NCI-H1436 (cell line): ENCODE measurements at places on chromosomes 3 and 15.

DNA sequence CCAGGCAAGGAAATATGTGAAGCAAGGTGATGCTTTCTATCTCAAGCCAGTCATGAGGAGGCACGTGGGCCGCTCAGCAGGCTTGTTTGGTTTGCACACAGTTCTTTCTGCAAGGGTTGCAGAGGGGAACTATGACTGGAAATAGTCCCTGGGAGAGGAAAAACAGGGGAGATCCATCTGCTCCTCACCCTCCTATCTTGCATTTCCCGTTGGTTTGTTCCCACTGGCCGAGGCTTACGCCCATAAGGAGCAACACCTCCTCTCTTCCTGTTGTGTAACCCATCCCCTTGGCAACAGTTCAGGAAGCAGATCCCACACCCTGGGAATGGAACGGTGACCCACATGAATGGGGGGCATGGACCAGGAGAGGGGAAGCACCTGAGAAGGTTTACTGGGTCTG, 72.1 kb upstream of the MAGI1 start:
- no peak for DNase-seq

GRCh38 chr3:172530101-172530561, 6.9 kb upstream of the TNFSF10 start:
- no peak for DNase-seq

DNA sequence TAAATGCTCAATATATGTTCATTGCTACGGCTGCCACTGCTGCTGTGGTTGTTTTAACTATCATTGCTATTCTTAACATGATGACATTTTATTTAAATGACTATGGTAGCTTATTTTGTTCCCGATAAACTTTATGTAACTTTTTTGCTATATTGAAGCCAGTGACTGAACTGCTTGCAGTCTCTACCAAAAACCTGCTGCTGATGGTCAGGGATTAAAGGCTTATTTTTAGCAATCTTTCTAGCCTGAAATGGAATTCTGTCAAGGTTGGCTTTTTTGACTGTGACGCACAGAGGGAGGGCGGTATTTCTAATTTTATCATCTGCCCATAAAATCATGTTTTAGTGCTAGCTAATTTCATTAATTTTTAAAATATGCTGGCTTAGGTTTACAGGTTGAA, 271.8 kb downstream of the KCNH8 start:
- no peak for DNase-seq

GRCh38 chr3:4656626-4657328, 163.6 kb downstream of the ITPR1 start:
- no peak for DNase-seq

GRCh38 chr3:14935592-14936345, 11.6 kb upstream of the NR2C2 start:
- DNase-seq: no peak

DNA sequence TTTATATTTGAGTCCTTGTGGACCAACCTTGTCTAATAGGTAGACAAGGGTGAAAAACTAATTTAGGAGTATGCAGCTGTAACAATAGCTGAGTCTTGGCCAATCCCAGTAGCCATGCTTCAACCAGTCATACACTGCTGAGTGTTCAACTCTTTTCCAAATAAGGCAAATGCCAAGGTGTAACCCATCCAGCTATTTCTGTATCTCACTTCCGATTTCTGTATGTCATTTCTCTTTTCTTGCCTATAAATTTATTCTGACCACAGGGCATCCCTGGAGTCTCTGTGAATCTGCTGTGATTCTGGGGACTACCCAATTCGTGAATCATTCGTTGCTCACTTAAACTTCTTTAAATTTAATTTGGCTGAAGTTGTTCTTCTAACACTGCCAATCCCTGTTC, 93.2 kb downstream of the MAGI1 start:
- no peak for DNase-seq

DNA sequence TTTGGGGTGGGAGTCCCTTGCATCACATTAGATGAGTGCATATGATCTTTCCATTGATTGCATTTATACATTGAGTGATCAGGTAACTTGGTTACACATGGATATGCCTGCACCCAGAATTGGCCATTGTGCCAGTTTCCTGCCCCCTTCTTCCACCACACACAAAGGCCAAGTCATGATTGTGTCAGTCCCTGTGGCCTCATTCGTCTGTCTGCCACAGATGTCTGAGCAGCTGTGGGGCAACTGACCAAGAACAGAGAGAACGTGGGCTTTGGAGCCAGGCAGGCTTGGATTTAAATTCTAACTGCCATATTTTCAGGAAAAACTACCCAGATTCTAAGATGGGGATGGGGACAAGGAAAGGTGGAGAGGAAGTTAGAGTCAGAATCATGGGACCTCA, 27.0 kb downstream of the CCNL1 start:
- DNase-seq: no peak

GRCh38 chr3:15476378-15476777, 45.1 kb downstream of the COLQ start:
- no peak for DNase-seq

DNA sequence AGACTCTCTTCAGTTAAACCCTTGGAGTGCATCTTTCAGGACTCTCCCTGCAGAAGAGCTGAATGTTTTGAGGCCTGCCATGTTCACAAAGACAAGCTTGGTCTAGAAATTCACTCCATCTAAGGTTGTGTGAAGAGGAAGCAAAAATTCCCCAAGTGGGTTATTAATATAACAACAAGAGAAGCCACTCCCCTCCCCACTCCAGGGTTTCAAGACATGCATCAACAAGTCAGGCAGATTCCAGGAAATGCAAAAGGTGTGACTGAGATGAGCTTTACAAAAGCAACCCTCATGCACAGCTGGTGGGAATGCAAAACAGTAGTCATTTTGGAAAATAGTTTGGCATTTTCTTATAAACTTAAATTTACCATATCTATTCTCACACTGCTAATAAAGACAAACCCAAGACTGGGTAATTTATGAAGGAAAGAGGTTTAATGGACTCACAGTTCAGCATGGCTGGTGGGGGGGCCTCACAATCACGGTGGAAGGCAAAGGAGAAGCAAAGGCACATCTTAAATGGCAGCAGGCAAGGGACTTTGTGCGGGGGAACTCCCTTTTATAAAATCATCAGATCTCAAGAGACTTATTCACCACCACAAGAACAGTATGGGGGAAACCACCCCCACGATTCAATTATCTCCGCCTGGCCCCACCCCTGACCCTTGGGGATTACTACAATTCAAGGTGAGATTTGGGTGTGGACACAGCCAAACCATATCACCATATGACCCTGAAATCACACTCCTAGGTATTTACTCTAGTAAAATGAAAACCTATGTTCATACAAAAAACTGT, 31.3 kb downstream of the TARS3 start:
- no peak for DNase-seq

- no peak for DNase-seq
Observed at GRCh38 chr3:29679944-29680343, 399.1 kb downstream of the RBMS3 start.

GRCh38 chr3:33067484-33067883, 29.5 kb downstream of the GLB1 start:
- no peak for DNase-seq

DNA sequence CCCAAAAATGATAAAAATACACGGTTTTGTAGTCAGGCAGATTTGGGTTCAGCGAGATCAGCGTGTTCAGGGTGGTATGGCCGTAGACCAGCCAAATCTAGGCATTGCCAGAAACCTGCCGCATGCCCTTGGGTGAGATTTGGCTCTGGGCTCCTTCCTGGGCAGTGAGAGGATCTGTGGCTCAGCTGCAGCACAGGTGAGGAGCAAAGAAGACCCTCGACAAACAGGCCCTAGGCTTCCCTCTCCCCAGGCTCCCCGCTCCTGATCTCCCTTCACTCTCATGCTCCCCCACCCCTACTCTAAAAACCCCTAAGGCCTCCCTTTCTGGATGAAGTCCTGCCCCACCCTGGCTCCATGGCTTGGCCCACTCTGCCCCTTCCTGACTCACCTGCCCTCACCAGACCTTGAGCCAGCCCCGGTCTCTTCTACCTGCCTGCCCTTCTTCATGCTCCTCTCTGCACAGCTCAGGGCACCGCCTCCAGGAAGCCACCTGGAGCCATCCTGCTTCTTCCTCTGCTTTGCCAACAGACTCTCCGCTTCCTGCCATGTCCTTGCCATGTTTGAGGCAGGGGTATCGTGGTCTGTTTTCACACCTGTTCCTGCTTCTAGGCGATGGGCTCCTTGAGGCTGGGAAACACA, 88.1 kb downstream of the CORO2B start:
- no peak for DNase-seq

DNA sequence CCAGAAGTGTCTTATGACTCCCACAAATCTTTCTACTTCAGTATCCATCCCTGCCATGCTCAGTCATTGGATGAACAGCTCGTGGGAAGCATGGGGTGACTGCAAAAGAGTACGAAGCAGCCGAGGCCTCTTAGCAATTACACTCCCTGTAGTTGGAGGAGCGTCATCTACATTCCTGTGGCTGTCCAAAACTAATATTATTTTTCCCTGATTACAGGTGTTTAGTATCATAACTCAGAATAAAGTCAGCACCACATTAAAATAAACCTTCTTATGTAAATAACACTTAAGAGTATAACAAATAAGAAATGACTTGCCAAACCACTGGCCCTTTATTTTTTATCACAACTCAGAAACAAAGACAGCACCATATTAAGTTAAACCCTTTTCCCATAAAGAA, 141.5 kb downstream of the PLOD2 start:
- no peak for DNase-seq

GRCh38 chr15:83398626-83399025, 48.5 kb upstream of the SH3GL3 start:
- no peak for DNase-seq

- no peak for DNase-seq
Observed at GRCh38 chr3:139521816-139522215, 17.7 kb downstream of the RBP1 start.

DNA sequence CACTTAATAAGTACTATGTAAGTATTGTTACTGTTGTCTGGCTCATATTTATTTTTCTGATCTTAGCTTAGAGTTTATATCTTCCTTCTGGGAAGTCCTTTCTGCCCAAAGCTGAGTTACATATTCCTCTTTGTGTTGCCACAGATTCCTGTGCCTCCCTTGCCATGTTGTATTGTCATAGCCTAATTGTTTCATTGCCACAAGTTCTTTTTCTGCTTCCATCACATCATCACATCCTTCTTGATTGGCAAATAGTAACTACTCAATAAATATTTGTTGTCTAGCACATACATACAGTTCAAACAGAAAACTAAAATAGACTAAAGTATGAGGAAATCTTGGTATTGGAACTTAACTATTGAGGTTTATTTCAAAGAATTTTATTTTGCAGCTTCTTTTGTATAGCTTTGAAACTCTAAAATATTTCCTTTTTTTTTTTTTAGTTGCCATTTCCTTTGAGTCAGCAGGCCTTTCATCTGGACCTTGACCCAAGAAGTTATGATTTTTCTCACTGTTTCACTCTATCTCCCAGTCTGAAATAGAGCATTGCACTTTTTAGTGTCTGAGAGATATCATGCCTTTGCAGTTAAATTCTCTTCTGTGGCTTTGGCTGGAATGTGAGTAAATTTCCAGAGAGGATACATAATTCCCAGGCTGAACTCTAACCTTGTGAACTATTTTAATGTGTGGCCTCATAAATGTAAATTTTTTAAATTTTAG, 98.2 kb downstream of the ZNF609 start:
- DNase-seq: no peak

GRCh38 chr3:100144255-100144866, 30.1 kb upstream of the FILIP1L start:
- no peak for DNase-seq

- DNase-seq: no peak
Observed at GRCh38 chr15:89429986-89430385, 66.4 kb downstream of the RHCG start.

DNA sequence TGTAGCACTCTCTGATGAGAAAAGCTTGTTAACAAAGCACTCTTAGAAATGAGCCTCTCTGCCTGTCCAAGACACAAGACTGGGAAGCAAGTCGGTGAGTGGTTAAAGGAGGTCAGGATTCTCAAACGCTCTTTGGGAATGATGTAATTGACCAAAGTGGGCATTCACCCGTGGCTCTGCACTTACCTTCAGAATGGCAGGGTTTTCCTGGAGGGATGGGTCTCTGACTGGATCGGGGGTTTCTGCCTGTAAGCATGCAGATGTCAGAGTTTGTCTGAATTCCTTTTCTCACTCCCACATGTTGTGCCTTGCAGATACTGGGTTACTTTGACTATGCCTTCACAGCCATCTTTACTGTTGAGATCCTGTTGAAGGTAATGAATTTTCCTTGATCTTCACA, 106.3 kb downstream of the CHDH start:
- no peak for DNase-seq

DNA sequence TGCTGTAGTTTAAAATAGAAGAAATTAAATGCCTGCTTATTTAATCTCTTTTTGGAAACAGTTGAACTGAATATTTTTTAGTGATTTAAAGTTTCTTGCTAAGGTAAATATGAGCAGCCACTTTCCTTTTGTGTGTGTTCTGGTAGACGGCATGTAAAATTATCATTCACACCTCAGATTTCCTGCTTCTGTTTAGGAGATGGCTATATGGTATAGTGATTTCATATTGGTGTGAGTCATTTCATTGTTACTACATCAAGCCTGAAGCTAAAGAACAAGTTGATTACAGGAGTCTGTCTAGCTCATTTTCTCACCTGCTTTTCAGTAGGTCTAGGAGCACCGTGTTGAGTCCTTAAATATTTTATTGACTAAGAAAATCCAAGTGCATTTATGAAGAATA, 2.2 kb downstream of the LRCH3 start:
- DNase-seq: no peak

- no peak for DNase-seq
Observed at GRCh38 chr3:60363817-60364216, 887.4 kb downstream of the FHIT start.

DNA sequence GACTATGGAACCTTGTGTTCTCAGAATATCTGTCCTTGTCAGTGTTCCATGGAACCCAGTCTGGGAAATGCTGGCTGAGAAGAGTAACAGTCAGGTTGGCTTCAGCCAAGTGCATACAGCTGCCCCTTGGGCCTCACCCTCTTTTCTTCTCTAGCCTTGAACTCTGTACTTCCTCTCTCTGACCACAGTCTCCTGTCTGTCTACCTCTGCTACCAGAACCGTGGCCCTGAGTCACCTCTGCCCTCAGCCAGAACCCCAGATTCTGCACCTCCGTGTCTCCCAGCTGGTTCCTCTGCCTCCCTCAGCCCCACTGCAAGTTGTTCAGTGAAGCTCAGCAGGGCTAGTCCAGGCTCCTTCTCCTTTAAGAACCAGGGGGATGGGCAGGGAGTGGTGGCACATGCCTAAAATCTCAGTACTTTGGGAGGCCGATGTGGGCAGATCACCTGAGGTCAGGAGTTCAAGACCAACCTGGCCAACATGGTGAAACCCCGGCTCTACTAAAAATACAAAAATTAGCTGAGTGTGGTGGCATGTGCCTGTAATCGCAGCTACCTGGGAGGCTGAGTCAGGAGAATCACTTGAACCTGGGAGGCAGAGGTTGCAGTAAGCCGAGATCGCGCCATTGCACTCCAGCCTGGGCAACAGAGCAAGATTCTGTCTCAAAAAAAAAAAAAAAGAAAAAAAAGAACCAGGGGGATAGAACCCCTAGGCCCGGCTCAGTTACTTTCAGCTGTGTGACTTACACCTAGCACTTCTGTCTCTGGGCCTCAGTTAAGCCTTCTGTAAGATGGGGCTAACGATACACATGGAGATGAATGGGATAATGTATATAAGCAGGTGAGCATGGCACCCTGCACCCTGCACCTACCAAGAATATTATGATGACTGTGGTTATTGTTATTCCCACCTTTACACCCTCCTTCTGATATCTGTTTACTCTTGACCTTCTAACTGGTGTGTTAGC, 24.3 kb upstream of the TATDN2 start:
- no peak for DNase-seq
